Globus pallidus (tissue), 1 donor: ENCODE measurements at places on chromosomes 2 and 18.

GRCh38 chr2:15939556-15939853, 845 bp upstream of the MYCN start:
- DNase-seq: no peak

- DNase-seq: no peak
Measured at GRCh38 chr2:16726577-16726976, 60.9 kb upstream of the CYRIA start.

GRCh38 chr2:102070058-102070642, 72.4 kb upstream of the IL1R1 start:
- no peak for DNase-seq

DNA sequence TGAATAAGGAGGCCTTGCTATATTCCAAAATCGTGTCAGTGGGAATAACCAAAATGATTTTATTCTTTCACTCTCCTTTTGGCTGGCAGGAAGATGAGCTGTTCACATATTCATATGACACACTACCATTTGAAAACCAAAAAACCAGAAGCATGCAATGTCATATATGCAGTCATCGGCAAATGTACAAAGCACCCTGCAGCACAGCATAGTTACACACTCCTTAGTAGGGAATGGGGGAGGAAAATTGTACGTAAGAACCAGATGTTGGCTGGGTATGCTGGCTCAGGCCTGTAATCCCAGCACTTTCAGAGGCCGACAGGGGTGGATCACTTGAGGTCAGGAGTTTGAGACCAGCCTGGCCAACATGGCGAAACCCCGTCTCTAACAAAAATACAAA, 176.6 kb downstream of the GFPT1 start:
- no peak for DNase-seq

DNA sequence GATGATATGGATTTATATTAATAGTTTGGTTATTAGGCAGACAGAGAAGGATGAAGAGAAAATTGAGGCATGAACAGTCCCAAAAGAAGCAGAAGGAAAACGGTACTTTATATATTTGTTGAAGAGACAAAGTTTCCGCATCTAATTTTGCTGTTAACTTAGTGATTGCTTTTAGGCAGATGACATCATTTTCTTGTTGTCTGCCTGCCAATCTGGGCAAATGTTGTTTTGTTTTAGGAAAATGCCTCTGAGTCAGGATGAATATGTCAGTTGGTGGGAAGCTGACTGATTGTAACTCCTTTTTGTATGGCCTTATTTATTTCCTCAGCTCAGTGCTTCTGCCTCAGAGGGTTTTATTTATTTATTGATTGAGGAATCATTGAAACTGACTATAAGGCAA, 52.5 kb upstream of the CAVIN2 start:
- no peak for DNase-seq

GRCh38 chr2:6425032-6425431, 440.7 kb downstream of the CMPK2 start:
- no peak for DNase-seq

GRCh38 chr2:19569300-19569791, 210.9 kb upstream of the OSR1 start:
- no peak for DNase-seq

DNA sequence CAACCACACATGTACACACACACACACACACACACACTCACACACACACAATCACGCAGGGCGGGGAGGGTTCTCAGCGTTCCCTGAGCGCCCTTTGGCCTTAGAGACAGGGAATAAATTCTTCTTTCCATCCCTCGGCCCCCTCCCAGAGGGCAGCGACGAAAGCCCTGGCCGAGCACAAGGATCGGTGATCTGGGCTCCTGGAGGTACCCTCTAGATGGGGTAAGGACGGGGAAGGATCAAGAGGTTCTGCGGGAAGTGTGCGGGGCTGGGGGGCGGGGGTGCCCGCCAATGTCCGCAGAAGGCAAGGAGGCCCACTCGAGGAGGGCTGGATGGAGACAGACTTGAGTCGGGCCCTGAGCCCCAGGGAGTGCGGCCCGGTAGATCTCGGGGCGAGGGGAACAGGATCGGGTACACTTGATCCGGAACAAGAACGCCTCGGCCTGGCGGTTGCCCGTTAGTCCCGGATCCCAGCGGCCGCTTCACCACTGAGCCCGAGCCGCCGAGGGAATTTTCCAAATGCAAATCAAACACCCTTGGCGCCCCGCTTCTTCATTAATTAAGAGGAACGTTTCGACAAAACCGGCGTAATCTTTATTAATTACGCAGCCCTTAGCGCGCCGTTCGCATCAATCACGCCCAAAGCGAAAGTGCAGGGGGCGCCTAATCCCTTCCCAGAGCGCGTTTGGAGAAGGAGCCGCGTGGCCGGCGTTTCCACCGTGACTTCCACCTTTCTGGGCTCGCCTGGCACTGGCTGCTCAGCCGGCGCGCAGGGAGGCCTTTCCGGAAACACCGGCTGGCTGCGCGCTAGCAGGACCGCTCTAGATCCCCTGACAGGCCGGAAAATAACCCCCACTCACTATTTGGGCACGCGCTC, 7.0 kb upstream of the PAX3 start:
- DNase-seq: no peak

- DNase-seq: no peak
Measured at GRCh38 chr2:109555346-109555900, 58.3 kb downstream of the SEPTIN10 start.

- DNase-seq: no peak
Measured at GRCh38 chr2:224405841-224406370, 4.0 kb upstream of the FAM124B start.

- DNase-seq: peak; percentile 23
Measured at GRCh38 chr2:203636588-203637470, 69.6 kb upstream of the CD28 start.

DNA sequence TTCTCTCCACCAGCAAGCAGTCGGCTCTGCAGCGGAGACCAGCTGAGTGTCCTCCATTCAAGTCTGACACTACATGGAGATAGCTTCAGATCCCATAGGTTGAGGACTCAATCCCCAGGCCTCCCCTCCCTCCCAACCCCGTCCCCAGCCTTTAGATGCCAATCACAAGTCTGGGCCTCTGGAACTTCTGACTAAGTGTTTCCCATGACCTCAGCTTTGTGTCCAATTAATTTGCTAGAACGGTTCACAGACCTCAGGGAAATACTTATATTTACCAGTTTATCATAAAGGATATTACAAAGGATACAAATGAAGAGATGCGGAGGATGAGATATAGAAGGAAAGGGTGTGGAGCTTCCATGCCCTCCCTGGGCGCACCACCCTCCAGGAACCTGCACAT, 77.4 kb downstream of the MERTK start:
- no peak for DNase-seq

GRCh38 chr2:179251870-179252269, 12.8 kb downstream of the SESTD1 start:
- DNase-seq: no peak

DNA sequence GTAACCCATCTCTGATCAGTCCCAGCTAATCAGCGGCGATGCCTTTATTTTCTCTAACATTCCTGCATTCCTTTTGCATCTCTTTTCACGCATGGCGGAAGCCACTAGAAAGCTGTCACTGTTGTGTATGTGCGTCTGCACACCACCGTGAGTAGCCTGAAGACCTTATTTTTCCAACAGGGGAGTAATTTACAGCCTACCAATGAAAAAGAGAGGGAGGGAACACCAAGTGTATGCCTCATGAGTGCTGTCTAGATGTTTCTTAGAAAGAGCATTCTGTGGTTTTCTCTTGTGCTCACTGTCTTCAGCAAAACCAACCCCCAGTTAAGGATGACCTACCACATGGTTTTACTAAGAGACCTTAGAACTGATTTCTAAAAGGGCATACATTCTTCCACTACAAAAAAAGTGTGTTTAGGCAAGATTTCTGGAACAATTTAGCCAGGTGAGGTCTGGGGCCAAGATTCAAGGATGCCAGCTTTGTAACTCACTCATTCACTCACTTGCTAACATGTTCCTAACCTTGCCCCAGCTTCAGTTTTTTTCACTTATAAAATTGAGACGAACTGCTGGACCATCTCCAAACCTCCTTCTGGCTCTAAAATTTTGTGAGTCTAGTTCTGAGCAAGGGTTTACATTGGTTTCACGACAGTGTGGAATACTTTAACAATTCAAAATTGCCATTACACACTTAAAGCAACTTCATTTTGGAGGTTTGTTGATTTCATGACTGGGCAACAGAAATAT, 51.4 kb downstream of the BCL2 start:
- DNase-seq: no peak

GRCh38 chr2:241033994-241034393, 35.6 kb downstream of the SNED1 start:
- DNase-seq: no peak

GRCh38 chr2:238106698-238107524, 6.8 kb downstream of the ESPNL start:
- no peak for DNase-seq

DNA sequence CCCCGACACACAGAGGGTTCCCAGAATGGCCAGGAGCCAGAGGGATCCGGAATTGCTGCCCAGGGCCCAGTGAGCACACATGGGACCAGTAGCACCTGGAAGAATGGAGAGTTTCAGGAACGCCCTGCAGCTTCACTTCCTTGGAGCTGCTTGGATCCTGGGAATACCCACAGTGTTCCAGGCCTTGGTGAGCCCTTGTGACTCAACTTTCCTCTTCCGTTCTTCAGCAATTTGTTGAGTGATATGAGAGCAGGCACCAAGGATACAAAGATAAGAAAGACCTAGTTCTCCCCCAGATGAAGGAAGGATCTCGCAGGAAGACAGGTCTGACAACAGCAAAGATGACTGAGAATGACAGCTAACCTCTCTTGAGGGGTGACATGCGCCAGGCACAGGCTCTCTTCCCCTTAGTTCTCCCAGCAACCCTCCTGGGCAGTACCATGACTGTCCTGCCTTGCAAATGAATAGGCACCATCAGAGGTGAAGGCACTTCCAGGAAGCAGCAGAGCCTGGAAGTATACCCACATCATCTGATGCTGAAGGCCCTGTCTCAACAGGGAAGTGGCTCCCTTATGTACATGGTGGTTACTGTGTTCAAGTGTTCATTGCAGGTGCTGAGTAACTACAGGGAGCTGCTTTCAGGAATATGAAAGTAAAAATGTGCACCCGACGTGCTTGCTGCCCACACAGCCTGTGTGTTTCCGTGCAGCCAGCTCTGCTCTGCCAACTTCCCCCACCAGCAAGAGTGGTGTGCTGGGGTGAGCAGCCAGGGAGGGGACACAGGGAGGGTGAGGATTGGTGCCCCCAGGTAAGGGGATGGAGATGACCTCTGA, 116.2 kb downstream of the STPG4 start:
- DNase-seq: no peak

- DNase-seq: no peak
Measured at GRCh38 chr18:3623769-3624545, 174.0 kb downstream of the TGIF1 start.

GRCh38 chr18:3246635-3247239, 864 bp upstream of the MYL12A start:
- peak; percentile 61 for DNase-seq

GRCh38 chr2:37005118-37005868, 39.0 kb upstream of the STRN start:
- DNase-seq: peak; percentile 13

- DNase-seq: peak; percentile 44
Measured at GRCh38 chr18:2848247-2849246, 1.7 kb downstream of the EMILIN2 start.

- DNase-seq: no peak
Measured at GRCh38 chr2:42189235-42189566, 20.0 kb downstream of the EML4 start.

GRCh38 chr18:80104364-80104779, 4.7 kb upstream of the ADNP2 start:
- DNase-seq: no peak

GRCh38 chr18:11146947-11147345, 2.4 kb downstream of the PIEZO2 start:
- DNase-seq: no peak

DNA sequence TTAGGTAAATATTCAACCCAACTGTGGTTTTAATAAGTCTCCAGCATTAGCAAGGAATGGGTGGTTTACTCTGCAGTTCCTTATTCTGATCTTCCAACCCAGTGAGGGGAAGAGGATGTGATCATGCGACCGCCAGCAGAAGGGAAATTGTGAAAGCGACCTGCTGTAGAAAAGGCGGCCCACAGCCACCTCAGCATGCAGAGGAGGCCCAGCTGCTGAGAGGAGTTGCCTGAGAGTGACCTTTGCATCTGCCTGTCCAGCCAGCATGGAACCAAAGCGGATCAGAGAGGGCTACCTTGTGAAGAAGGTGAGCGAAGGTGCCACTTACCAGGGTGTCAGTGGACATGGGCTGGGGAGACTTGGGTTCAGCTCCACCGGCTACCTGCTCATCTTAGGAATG, at the start of gene PLEK:
PLEK (plus strand) TSS at position 196 of the 400 bp plus-strand sequence; CDS start at position 266, 70 bp downstream.
- peak; percentile 60 for DNase-seq

- no peak for DNase-seq
Measured at GRCh38 chr2:226020956-226021355, 621.4 kb downstream of the NYAP2 start.

DNA sequence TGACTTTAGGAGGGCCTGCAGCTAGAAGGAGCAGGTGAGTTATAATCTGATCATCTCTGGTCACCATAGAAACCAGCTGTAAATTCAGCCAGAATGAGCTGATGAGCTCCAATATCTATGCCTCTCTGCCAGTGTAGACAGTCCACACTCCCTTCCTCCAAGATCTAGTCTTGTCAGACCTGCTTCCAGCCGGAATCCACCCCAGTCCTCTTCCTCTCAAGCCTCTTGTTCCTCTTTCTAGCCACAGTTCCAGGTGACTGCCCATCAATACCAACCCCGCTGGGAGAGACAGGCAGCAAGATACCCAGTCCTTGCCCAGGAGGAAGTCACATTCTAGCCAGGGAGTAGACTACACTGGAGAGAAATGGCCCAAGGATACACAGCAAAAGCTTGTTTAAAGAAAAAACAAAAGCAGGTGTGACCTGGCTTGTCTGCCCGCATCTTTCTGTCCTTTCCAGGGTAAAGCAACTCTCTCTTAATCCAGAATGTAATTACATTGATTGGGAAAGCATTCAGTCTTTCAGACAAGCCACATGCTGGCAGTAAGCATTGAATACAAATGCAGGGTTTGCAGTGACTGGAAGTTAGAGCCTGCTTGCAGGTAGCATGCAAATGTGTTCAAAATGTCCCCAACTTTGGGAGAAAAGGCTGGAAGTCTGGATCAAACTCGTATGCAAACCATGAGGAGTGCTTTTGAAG, 9.0 kb upstream of the SLC35F6 start:
- DNase-seq: no peak

- DNase-seq: no peak
Measured at GRCh38 chr2:112643488-112643887, 2.3 kb upstream of the SLC20A1 start.

DNA sequence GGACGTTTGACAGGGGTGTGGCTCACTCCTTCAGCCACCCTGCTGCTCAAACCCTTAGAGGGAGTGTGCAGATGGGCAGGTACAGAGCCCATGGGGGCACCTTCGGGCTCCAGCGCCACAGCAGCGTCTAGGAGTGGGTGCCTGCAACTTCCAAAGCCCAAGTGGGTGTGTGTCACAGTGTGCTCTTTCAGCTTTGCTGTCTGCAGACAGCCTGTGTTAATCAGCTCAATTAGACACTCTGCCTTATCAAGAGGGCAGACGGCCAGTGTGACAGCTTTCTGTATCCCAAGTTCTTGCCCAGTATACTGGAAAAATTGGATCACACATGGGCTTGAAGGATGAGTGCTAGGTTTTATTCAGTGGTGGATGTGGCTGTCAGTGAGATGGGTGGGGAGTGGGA, 96.7 kb downstream of the AP1S3 start:
- DNase-seq: no peak

- no peak for DNase-seq
Measured at GRCh38 chr18:3054780-3055179, 41.8 kb upstream of the LPIN2 start.

- DNase-seq: no peak
Measured at GRCh38 chr2:44510246-44510645, 148.5 kb downstream of the CAMKMT start.
